ENCODE measurements at places on chromosomes 7 and 10. TPM values are rescaled to one million over a fixed set of nuclear protein-coding genes. Genes with fewer than 3 reads are reported as not detected.

ADK gene
- 51.4 TPM for total RNA-seq

GRCh38 chr10:91672021-91672608 lies 39.2 kb upstream of the PPP1R3C start:
- peak; percentile 66 for ATAC-seq

DNA sequence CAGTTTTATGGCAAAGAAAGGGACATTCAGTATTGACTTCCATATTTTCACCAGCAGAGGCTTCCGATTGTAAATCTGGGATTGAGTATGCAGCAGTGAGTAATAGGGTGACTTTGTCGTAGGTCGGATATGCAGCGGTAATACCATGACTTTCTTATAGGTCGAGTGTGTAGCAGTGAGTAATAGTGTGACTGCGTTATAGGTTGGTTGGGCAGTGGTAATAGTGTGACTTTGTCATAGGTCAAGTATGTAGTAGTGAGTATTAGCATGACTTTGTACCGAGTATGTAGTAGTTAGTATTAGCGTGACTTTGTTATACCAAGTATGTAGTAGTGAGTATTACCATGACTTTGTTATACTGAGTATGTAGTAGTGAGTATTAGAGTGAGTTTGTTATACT lies 268.2 kb upstream of the ADARB2 start:
- ATAC-seq: peak; percentile 21

- ATAC-seq: no peak
These were observed 8.8 kb upstream of the STN1 start for GRCh38 chr10:103926722-103927319.

DNA sequence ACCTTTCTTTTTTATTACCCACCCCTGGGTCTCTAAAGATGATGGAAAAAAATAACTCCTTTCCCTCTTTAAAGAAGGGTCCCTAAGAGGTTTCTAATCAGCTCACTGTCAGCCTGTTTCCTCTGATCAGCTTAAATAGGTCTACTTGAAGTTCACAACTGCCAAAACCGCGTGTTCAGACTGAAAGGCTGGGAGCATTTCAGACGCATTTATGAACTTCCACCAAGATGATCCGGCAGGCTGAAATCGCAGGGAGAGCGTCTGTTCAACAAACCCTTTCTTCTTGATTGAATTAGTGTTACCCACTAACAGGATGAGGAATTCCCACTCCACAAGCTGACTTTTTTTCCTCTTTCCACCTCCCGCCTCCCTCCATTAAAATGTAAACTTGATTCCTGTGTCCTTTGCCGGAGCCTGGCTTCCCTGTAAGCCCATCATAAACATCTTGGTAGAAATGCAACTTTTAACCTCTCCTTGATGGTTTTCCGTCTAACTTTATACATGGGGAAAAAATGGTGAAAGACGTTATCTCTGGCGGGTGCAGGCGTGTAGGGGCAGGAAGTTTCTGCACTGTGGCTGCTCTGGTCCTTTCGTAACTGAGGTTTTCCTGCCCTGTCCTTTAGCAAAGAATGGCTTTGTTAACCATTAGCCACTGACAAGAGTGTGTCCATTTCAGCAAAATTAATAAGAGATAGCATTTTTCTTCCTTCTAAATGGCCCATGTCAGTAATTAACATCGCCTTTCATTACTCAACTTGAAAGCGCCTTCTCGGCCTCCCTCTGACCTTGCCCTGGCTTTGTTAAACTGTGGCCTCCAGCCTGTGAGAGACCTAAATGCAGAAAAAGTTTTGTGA lies 130.7 kb downstream of the BAMBI start:
- no peak for ATAC-seq

GRCh38 chr10:120385992-120386391 lies 71.0 kb upstream of the PLPP4 start:
- no peak for ATAC-seq

GRCh38 chr7:83339907-83340306 lies 177.2 kb upstream of the PCLO start:
- no peak for ATAC-seq

GRCh38 chr7:16130111-16131110 lies 290.9 kb downstream of the CRPPA start:
- ATAC-seq: no peak

NKX2-3 gene
- total RNA-seq: not detected

- ATAC-seq: no peak
These were observed 98.5 kb downstream of the GRB10 start for GRCh38 chr7:50684011-50684712.

DNA sequence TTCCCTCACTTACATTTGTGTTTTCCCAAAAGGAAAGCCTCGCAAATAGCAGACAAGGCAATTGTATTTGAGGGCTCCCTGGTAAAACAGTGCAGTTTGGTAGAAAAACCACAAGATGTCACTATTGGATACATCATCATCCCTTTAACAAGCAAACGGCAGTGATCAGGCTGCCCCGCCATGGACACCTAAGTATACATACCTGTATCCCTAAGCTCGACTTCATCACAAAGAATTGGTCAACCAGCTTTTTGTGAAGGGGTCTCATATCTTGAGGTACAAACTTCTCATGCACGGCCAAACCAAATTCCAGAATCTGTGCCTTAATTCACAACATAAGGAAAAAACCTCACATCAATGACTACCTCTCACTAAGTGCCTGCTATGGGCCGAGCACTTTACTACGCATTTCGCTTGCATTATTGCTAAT lies 179.5 kb upstream of the IMMP2L start:
- peak; percentile 66 for ATAC-seq

Data from activated T-helper 17 cell treated with anti-CD3 and anti-CD28 coated beads, Interleukin-2, amount 50 U/mL, for 72 hours (primary cell).